ENCODE measurements at places on chromosomes 16 and 17. TPM values are rescaled to one million over a fixed set of nuclear protein-coding genes. Genes with fewer than 3 reads are reported as not detected.
A peak's percentile ranks its signal among the peaks of the same experiment; 100 is the strongest.

- H3K4me3 ChIP-seq = no peak overlapping the region
- H3K27ac ChIP-seq = no peak overlapping the region
- no peak for DNase-seq
- peaks cover 42% of the 10 kb centered on the region for H3K36me3 ChIP-seq
- H3K27me3 ChIP-seq = no peaks in the 10 kb centered on the region
Observed at GRCh38 chr17:42843358-42843934, 934 bp upstream of the AOC2 start.

DNA sequence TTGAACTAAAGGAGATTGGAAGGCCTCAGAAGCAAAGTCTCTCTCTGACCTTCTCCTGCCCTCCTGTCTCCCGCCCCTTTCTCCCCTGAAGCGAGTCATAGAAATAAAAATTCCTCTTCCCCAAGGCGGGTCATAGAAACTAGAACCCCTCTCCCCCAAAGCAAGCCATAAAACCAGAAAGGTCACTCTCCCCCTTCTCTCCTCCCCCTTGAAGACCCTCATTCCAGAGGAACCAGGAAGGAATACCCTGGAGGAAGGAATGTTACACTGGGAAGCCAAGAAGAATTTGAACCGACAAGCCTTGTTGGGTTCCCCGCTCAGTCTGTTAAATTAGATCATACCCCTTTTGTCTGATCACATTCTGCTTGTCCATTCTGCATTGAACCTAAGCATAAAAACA lies 2.7 kb upstream of the GJC1 start:
- no peaks in the 10 kb centered on the region for H3K36me3 ChIP-seq
- peaks cover 12% of the 10 kb centered on the region for H3K4me1 ChIP-seq
- no peak overlapping the region for H3K4me3 ChIP-seq
- H3K27me3 ChIP-seq = peaks cover 33% of the 10 kb centered on the region
- no peak overlapping the region for H3K27ac ChIP-seq
- DNase-seq = no peak

- H3K27ac ChIP-seq = peak overlapping the region; percentile 88
- DNase-seq = no peak
- no peaks in the 10 kb centered on the region for H3K36me3 ChIP-seq
- peaks cover 19% of the 10 kb centered on the region for H3K4me1 ChIP-seq
- peak overlapping the region; percentile 99 for H3K4me3 ChIP-seq
Observed at GRCh38 chr16:67718668-67719047, 458 bp downstream of the GFOD2 start.

DNA sequence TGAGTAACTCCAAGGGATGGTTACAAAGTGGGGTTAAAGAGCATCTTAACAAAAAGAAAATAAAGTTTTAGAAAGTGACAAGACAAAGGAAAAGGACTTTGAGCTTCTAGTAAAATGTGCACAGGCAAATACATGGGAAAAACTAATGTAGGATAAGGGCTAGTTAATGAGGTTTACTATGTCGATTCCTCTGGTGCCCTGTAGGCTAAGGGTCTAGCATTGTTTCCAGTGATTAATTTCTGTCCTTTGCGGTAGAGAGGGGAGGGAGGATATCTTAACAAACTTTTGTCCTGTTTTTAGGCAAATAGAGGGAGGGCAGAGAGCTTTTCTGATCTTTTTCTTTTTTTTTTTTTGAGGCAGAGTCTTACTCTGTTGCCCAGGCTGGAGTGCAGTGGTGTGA lies 96.6 kb upstream of the SIAH1 start:
- no peak for DNase-seq
- no peaks in the 10 kb centered on the region for H3K27me3 ChIP-seq
- no peak overlapping the region for H3K27ac ChIP-seq
- H3K4me1 ChIP-seq = no peaks in the 10 kb centered on the region
- no peaks in the 10 kb centered on the region for H3K36me3 ChIP-seq

Gene HEXD
- total RNA-seq = 29.6 TPM

Gene KDM8
- 10.8 TPM for total RNA-seq

Gene SNRNP25
- total RNA-seq = 110 TPM

Gene KRTAP9-2
- not detected for total RNA-seq
